Femur (tissue), 1 donor: ENCODE measurements at places on chromosomes 4 and X.

DNA sequence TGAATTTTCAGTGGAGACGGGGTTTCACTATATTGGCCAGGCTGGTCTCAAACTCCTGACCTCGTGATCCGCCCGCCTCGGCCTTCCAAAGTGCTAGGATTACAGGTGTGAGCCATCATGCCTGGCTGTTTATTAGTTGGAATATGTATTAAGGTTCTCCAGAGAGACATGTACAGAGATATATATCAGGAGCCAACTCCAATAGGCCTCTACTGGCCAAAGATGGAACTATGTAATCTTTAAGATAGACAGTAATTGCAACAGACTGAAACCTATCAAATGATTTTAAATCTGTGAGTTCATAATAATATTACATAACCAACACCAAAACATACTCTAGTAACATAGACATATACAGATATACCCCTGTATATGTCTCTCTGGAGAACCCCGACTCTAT is 5.8 kb upstream of the DMP1 start:
- DNase-seq, result no peak

GRCh38 chr4:157803845-157804521 is 368.8 kb downstream of the GASK1B start:
- peak; percentile 19 for DNase-seq

- peak; percentile 88 for DNase-seq
Measured at GRCh38 chr4:124903995-124904722, 191.6 kb upstream of the ANKRD50 start.

GRCh38 chrX:53287493-53288138 is 6.2 kb upstream of the IQSEC2 start:
- DNase-seq, result peak; percentile 69

GRCh38 chr4:42709392-42710065 is 52.6 kb upstream of the ATP8A1 start:
- no peak for DNase-seq

- DNase-seq, result no peak
Measured at GRCh38 chr4:102502543-102502818, 1.3 kb downstream of the NFKB1 start.

GRCh38 chr4:152164561-152164960 is 371.3 kb downstream of the FBXW7 start:
- no peak for DNase-seq

GRCh38 chr4:822361-823175 is 3.4 kb downstream of the CPLX1 start:
- no peak for DNase-seq
